ENCODE measurements at places on chromosomes 7 and 10.
A peak's percentile ranks its signal among the peaks of the same experiment; 100 is the strongest.

GRCh38 chr10:109504401-109504800 is 418.9 kb downstream of the XPNPEP1 start:
- no peak for DNase-seq

- no peak for DNase-seq
These were observed 43.1 kb downstream of the CCDC71L start for GRCh38 chr7:106617860-106618259.

GRCh38 chr7:98254516-98254915 is 2.5 kb upstream of the TECPR1 start:
- DNase-seq, result no peak

DNA sequence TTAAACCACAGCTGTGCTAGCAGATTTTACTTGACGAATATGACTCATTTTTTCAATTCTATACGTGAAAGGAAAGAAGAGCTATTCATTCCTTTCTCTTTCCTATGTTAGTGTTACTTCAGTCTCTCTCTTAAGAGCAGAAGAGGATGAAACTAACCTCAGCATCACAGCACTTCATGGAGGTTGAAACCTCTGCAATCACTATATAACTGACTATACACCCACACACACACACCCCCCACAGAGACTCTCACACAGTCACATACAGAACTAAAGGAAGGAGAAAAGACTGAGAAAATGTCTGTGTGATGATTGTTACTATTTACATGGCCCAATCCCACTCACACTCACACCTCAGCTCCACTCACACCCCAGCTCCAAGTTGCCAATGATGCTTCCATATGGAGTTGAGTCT is 104.2 kb downstream of the KIF20B start:
- no peak for DNase-seq

GRCh38 chr7:156172638-156173037 is 360.4 kb upstream of the SHH start:
- DNase-seq, result no peak

GRCh38 chr7:93426155-93426696 is 148.3 kb downstream of the CALCR start:
- no peak for DNase-seq

DNA sequence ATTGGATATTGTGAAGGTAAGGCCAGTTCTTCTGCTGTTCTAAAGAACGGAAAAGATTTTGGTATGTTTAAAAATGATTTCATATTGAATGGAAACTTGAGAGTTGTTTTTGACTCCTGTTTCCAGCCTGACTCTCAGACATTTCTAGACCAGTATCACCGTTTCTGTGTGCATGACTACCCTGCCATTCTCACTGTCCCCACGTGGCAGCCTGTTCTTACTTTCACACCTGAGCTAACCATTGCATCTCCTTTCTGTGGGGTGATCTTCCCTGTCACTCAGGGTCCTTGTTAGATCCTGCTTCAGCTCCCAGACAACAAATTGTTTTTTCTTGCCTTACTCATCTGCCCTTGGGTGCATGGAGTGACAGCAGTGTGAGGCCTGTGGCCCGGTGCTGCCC is 38.9 kb downstream of the GLRX3 start:
- no peak for DNase-seq

DNA sequence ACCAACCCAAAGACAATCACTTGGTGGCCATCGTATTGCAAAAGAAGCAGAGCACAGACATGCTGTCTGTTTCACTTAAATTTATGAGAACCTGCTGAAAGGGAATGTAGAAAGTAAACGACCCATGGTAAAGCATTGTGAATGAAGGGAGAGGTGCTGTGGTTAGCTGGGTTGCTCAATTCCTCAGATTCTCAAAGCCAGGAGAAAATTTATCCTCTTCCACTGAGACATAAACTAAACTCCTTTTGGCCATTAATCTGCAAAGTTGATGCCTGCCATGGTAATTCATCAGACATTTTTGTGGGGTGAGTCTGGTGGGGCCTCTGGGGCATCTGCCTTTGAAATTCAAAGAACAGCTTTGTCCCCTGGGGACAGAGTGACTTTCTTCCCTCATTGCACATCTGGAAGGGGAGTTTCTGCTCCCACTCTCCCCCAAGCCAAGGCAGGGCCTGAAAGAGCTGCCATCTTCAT is 951.0 kb downstream of the LRMDA start:
- DNase-seq, result peak; percentile 79

DNA sequence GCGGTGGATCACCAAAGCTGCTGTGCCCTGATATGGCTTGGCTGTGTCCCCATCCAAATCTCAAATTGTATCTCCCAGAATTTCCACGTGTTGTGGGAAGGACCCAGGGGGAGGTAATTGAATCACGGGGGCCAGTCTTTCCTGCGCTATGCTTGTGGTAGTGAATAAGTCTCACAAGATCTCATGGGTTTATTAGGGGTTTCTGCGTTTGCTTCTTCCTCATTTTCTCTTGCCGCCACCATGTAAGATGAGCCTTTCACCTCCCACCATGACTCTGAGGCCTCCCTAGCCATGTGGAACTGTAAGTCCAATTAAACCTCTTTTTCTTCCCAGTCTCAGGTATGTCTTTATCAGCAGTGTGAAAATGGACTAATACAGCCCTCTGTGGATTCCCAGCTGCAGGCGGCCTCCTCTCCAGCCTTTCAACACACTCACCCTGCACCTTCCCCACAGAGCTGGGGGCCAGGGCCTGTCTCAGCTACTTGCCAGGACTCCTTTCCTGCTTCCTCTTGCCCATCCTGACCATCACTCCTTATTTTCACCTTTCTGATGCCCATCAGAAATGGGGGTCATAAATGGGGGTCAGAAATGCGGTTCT is 57.2 kb upstream of the TOMM7 start:
- DNase-seq, result no peak

DNA sequence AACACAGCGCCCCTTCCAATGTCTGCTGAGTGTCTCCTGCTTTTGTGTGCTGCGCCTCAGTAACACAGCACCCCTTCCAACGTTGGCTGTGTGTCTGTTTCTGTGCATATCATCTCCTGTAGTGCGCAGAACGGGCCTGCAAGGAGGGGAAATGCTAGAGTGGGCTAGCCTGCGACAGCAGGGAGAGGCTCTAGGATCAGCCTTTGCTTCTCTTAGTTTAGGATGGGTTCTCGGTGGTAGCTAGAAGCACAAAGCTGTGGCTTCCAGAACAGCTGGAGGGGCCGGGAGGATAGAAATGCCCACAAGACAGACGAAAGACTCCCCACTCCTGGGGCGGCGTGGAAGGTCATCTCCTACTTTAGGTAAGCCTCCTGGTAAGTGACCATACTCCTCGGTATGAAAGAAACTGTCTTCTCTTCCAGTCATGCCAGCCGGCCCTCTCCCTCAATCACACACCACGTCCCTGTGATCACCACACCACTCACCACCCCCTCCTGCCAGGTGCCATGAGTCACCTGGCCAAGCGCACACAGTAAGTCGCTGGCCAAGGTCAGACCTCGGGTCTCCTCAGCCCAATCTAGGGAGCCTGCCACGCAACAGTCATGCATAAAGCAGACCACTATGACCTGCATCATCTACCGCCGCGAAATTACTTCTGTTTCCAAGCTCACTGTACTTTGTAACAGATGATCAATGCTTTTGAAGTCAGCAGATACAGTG is 4.8 kb downstream of the PITRM1 start:
- DNase-seq, result no peak

DNA sequence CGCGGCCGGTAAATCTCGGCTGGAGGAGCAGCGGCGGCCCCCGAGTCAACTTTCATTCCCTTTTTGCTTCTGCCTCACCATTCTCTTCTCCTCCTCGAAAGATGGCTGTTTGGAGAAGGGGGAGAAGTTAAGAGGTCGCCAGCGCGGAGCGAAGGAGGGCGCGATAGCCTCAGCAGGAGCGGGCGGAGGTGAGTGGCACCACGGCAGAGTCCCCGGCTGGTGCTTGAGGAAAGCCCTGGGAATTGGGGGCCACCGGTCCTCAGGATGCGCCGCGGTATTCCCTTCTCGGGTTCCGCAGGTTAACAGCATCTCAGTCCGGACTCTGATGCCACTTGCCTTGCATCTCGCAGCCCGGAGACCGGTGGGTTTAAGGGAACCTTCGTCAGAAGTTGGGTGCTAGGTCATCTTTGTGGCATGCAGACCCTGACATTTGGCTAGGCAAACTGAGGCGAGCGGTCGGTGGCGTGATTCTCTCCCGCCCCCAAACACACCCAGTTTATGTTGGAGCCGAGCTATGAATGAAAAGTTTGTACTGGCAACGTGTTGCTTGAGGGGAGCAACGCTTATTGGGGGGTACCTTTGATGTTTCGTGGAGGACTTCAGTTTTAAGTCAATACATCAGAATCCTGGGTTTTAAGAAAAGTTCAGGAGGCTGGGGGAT is 59.5 kb upstream of the PRPS1L1 start:
- peak; percentile 20 for DNase-seq

GRCh38 chr10:11610166-11610825 is 1.2 kb downstream of the USP6NL start:
- DNase-seq, result no peak

GRCh38 chr7:20557116-20557515 is 58.4 kb upstream of the ABCB5 start:
- no peak for DNase-seq

GRCh38 chr10:124480860-124481259 is 19.2 kb downstream of the LHPP start:
- DNase-seq, result no peak

GRCh38 chr7:90777041-90777440 is 180.9 kb downstream of the CDK14 start:
- DNase-seq, result no peak

DNA sequence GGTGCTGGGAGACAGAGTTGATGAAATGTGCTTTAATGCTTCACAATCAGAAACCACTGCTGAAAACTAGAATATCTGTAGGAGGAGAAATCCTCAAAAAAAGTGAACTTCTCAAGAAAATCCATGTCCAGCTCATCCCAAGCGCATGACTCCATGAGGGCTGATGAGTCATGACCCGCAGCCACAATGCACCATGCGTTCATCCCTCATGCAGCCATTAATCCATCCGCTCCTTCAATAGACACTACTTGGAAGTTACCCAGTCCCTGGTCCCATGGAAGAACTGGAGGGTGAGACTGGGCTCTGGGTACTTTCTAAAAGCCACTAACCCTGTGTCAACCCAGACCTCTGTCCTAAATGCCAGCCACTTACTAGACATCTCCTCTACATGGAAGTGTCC is 24.4 kb downstream of the TMEM273 start:
- peak; percentile 72 for DNase-seq

DNA sequence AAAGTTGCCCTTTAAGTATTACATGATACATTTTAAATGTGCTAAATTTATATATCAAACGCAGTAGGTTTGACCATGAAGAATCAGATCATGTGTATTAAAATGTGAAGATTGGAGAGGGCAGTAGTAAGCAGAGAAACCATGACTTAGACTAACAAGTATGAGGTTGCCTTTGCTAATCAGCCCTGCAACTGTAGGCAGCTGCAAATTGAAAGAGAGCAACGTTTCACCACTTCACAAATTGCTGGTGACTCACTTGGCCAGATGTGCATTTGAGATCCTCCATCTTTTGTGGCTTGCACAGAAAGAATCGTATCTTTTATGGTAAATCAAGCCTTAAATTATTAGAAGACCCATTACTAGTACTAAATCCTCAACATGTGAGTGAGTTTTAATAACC is 10.1 kb upstream of the SEMA3A start:
- peak; percentile 57 for DNase-seq

DNA sequence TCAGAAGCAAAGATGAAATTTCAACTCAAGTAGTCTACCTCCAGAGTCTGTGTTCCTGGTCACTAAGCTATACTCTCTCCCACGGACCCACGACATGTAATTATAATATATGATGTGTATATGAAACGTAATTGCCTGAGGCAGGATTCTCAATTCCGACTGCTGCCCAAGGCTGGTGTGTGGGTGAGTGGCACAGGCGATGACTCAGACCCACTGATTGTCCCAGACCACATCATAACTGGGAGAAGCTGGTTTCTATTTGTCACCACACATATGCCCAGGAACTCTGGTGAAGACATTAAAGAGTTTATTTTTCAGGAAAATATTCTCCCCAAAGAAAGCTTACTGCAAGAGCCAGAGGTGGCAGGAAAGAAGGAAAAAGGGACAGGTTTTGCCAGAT is 219.3 kb downstream of the JAZF1 start:
- DNase-seq, result peak; percentile 80

GRCh38 chr7:155374276-155375252 is 76.9 kb downstream of the INSIG1 start:
- DNase-seq, result no peak

DNA sequence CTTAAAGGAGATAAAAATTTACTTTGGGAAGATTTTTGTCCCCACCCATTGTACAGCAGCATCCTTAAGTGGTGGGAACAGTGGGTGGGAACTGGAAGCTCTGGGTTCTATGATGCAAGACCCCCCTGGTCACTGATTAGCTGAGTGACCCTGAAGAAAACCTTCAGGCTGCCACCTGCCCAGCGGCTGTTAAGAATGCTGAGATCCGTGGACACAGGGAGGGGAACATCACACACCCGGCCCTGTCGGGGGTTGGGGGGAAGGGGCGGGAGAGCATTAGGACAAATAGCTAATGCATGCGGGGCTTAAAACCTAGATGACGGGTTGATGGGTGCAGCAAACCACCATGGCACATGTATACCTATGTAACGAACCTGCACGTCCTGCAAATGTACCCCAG is 14.5 kb downstream of the CARD11 start:
- DNase-seq, result no peak

- peak; percentile 95 for DNase-seq
These were observed at the start of gene BBIP1 for GRCh38 chr10:110918643-110919348. TSS of gene BBIP1 (minus strand) at chr10:110919180. CDS start at chr10:110918157, 1,023 bp downstream.

- DNase-seq, result no peak
These were observed 71.0 kb upstream of the PLPP4 start for GRCh38 chr10:120385992-120386391.

- DNase-seq, result no peak
These were observed 196.7 kb downstream of the HECW1 start for GRCh38 chr7:43308913-43309705.

DNA sequence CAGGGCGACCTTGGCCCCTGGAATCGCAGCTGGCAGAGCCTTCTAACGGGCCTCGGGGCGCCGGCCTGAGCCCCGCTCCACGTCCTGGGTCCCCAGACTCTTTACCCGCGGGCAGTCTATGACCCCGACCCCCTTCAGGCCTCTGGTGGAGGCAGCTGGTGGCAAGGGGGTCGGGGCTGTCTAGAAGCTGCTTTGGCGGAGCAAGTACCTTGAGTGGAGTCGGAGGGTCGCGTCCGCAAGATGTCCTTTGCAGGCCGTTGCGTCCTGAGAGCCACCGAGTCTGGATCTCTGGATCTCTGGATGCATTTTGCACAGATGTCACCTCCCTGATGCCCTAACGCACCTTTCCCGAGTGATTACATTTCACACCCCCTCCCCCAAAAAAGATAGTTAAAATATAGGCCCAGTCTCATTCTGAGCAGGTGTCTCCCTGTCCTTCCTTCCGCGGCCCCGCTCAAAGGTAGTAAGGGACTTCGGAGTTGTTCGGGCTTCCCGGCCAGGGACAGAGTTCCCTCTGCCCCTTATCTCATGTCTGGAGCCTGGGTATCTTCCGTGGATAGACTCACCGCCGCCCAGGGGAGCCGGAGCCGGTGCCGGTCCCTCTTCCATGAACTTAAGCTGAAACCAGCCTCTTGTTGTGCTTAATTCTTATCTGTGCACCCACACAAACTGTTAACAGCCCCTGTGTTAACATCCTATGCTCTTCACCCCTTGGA is 457 bp downstream of the ACADSB start:
- peak; percentile 8 for DNase-seq

- no peak for DNase-seq
These were observed 45.9 kb upstream of the PDK4 start for GRCh38 chr7:95642173-95642572.

Data from AG08395 (cell line).